ENCODE measurements at places on chromosomes 12 and 14.

GRCh38 chr12:67437011-67437410 lies 167.9 kb downstream of the CAND1 start:
- ATAC-seq, result no peak

- ATAC-seq, result no peak
Measured at GRCh38 chr12:121789233-121789781, 4.2 kb downstream of the RHOF start.

GRCh38 chr14:55272922-55273321 lies 1.7 kb downstream of the FBXO34 start:
- ATAC-seq, result no peak

DNA sequence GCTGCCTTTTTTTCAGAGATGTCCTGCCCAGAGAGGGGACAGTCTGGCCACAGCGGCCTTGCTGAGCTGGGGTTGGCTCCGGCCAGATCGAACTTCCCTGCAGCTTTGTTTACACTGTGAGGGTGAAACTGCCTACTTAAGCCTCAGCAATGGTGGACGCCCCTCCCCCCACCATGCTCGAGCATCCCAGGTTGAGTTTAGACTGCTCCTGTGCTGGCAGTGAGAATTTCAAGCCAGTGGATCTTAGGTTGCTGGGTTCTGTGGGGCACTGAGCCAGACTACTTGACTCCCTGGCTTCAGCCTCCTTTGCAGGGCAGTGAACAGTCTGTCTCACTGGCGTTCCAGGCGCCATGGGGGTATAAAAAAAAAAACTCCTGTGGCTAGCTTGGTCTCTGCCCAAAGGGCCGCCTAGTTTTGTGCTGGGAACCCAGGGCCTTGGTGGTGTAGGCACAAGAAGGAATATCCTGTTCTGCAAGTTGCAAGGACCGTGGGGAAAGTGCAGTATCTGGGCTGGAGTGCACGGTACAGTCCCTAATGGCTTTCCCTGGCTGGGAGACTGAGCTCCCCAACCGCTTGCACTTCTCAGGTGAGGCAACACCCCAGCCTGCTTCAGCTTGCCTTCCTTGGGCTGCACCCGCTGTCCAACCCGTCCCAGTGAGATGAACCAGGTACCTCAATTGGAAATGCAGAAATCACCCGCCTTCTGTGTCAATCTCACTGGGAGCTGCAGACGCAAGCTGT lies 79.1 kb downstream of the LRIG3 start:
- no peak for ATAC-seq

DNA sequence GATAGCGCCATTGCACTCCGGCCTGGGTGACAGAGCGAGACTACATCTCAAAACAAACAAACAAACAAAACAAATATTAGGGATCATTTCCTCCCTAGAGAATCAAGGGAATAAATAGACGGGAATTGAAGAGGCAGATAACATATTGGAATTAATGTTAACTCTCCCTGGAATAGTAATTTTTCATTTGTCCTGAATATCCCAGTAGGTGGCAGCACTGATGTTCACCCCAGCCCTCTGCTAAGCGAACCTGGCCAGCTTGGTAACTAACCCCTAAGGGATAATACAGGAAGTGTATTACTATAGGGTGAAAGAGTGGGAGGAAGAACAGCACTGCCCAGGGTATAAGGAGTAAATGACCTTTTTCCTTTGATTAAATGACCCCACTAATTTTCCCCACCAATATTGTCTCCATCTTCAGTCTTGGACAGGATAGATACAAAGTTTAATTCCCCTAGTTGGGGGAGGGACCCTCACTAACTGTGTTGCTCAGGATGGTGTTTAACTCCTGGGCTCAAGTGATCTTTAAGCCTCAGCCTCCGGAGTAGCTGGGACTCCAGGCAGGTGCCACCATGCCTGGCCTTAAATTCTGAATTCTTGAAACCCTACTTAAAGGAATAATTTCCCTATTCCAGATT lies 40.5 kb downstream of the SLC2A14 start:
- no peak for ATAC-seq

- no peak for ATAC-seq
Measured at GRCh38 chr14:102279688-102280348, 25.1 kb downstream of the MOK start.

GRCh38 chr12:101799774-101800173 lies 31.0 kb downstream of the GNPTAB start:
- no peak for ATAC-seq

DNA sequence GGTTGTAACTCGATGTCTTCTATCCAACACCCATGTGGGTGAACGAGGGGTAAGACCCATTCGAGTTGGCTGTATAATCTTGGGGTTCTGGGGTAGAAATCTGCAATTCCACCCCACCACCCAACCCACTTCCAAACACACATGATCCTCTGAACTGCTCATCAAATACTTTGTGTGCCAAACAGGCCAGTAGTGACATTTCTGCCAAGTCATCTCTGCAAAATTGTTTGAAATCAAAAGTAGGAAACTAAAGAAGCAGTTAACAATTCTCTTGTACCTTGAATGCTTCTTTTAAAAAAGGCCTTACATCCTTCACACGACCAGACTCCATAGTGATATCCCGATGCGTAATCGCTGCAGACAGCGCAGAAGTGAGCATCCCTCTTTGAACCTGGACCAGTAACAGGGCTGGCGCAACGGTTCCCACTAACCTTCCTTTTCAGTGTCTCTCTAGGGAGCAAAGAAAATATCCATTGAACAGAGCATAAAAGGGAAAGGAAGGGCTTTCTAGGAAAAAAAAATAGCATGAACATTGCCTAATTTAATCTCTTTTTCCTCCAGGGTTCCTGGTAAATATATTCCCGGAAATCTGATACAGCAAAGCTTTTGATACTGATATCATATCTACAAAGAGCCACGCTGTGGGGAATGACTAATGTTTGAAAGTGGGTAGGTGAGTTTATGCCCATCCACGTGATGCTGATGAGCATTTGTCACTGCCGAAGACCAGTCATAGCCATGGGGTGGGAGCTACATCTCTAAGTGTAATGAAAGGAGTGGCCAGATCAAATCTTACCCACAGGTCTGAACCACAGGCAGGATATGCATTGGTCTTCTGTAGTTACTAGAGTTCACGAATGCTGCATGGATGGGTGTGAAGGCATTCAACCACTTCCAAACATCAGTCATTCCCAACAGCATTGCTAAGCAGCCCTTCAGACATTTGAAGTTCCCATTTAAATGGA lies 14.2 kb downstream of the ESR2 start:
- ATAC-seq, result no peak

DNA sequence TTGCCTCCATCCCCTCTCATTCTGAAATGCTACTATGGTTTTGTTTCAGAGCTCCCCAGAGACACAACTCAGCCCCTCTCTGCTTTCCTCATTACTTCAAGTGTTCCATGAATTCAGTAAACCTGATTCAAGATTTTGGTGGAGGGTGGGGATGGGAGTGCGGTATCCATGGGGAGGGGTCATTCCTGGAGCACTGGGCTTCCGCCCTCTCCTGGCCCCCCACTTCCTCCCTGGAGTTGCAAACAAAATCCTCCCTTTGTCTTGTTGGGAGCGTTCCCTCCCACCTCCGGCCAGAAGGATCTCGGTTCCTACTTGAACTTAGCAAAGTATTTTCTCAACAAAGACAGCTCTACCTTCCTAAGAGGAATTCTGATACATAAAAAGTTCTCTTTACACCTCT lies 71.8 kb upstream of the LTA4H start:
- peak; percentile 37 for ATAC-seq

DNA sequence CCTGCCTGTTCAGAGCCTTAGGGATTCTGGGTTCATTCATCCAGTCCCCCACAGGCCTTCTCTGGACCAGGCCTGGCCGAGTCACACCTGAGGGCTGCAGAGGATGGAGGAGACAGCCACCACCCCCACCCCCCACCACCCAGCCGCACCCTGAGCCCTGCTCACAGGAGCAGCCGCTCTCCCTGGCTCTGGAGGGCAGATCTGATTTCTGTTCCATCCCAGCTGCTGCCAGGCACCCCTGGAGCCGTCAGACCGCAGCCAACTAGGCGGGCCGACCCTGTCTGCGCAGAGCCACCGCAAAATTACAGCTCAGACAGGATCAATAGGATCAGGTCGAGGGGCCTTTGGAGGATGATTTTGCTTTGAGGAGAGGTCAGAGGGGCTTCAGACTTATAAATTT lies 154.6 kb upstream of the MYL2 start:
- no peak for ATAC-seq

- ATAC-seq, result no peak
Measured at GRCh38 chr12:6615802-6616201, 8.6 kb upstream of the CHD4 start.

GRCh38 chr12:2463719-2464118 lies 331.1 kb upstream of the FKBP4 start:
- no peak for ATAC-seq

DNA sequence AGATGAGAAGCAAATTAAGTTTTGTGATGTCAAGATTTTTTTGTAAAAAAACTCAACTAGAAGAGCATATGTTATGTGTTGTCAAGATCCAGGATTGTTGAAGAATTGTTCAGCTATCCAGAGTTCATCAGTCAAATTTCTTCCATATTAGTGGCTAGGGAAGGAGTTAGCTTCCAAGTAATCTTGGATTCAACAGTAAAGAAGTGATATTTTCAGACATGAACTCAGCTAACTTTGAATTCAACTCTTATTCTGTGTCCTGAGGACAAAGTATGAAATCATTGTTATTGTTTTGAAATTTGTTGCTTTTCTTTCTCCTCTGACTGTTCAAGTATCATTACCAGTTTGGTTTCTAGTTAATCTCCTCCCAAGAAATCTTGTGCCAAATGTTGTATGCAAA lies 589.3 kb upstream of the NOVA1 start:
- no peak for ATAC-seq

GRCh38 chr14:65174783-65175182 lies 72.5 kb upstream of the MAX start:
- no peak for ATAC-seq

- no peak for ATAC-seq
Measured at GRCh38 chr12:113479590-113480335, 8.1 kb upstream of the LHX5 start.

DNA sequence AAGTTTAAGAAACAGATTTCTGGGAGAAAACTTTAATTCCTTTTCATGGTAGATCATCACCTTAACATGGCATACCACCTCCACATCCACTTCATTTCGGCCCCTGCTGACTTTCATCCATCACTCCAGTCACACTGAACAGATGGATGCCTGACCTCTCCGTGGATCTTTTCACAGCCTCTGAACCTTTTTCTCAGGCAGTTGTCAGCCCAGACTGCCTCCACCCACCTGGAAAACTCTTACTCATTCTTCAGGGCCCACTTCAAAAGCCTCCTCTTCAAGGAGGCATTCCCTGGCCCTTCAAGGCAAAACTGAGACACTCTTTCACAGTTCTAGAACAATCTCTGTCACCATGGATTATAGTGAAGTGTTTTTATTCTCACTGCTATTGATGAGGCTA lies 52.9 kb downstream of the GXYLT1 start:
- no peak for ATAC-seq
